Bone marrow (tissue), 2 donors: ENCODE measurements at places on chromosomes 5 and 9.

DNA sequence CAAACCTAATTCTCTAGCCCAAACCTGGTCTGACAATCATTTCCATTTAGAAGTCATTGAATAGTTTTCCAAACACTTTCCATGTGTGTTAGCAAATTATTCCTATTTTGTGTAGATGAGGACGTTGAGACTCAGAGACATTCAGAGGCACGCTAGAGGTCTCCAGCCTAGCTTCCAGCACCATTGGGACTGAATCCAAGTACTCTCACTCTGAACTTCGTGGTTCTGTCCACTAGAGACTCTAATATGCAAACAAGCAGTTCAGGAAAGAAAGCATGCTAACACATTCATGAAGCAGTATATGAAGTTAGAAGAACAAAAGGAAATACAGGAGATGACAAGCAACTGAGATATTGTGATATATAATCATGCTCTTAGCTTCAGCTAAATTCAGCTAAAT is 354.8 kb downstream of the NTRK2 start:
- DNase-seq: no peak

DNA sequence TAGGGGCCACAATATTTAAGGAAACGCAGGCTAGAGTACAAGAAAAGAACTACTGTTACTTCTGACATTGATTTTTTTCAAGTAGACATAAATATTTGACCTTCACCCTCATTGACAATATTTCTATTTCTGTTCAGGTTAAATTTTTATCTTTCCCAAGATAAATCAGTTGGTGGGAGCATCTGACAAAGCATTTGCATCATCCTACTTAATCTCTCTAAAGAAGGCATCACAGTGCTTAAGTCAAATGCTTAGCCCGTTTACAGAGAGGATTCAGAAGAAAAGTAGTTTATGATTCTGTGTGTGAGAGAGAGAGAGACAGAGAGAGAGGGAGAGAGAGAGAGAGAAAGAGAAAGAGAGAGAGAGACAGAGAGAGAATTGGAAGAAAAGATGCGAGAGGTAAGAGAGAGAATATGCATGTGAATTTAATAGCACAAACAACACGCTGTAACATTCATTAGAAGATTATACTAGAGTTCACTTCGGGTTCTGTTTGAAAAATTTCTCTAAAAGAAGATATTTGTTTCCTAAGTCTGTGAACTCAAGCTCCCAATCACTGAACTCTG is 1093.3 kb upstream of the CDH6 start:
- no peak for DNase-seq

DNA sequence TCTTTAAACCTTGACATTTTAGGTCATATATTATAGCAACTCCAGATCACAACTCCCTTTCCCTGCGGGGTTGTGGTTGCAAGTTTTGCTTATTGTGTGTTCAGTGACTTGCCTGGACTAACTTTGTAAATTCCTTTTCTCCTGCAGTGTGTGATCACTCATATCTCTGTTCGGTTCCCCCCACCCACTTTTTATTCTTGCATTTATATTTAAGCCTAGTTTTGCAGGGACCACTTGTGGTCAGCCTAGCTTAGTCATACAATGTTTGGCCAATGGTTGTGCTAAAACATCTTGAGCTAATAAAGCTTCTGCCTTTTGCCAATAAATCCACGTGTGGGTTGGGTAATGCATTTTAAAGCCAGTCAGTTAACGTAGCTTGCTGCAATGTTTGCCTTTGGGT is 146.5 kb upstream of the IRX4 start:
- DNase-seq: no peak

DNA sequence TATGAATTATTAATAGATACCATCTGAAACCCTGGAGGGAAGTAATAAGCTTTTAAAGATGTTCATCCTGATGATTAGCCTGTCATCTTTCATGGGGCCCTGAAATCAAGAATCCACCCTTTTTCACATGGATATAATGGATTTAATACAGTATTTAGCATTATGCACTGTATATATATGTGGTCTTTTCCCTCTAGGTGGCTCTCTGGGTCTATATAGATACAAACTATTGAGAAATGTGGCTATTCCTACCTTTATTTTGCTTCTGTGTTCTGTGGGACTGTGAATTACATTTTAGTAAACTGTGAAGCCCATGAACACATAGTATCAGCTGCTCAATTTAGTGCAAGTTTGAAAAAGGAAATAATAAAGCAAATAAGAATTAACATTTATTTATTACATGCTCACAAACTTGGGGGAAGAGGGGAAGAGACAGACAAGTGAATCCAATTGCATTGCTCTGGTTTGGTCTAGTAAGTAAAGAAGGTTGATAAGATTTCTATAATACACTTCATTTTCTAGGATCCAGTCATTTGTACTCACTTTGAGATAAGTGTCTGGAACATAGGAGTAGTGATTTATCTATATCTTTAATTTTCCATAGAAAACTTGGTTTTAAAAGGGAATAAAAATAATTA is 112.2 kb downstream of the SCAMP1 start:
- no peak for DNase-seq

DNA sequence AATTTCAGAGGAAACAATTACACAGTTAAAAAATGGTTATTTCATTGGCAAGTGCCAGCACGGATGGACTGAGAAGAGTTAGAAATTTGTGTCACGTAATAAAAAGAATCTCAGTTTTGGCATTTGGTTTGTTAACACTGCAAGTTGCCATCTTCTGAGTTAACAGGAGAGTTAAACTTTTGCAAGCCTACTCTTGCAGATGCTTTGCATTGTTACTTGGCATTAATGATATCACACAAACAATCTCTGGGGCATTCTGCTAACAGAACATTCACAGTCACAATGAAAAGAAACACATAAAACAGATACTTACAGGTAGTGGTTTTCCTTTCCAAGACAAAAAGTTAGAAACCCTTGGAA is 647 bp downstream of the FREM1 start:
- DNase-seq: no peak

DNA sequence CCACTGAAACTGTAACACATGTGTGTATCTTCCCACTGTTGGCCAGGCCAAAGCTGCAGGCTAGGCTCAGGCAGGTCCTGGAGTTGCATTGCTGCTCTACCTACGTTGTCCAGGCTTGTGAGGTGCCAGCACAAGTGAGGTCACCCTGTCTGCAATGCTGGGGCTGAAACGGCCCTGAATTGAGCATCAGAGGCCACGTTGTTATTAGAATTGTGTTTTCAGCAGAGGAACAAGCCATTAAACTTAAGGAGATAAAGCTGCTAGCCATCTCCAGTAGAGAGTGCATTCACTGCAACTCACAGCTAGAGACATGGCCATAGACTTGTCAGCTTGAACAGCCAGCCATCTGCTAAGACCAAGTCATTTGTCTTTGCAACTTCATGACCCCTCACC is 191.8 kb downstream of the SEMA6A start:
- no peak for DNase-seq

- DNase-seq: no peak
Observed at GRCh38 chr5:11785771-11786352, 118.4 kb downstream of the CTNND2 start.

- DNase-seq: peak; percentile 32
Observed at GRCh38 chr9:129482521-129483414, 138.1 kb downstream of the C9orf50 start.

GRCh38 chr5:125967576-125967975 is 455.6 kb upstream of the GRAMD2B start:
- DNase-seq: no peak

DNA sequence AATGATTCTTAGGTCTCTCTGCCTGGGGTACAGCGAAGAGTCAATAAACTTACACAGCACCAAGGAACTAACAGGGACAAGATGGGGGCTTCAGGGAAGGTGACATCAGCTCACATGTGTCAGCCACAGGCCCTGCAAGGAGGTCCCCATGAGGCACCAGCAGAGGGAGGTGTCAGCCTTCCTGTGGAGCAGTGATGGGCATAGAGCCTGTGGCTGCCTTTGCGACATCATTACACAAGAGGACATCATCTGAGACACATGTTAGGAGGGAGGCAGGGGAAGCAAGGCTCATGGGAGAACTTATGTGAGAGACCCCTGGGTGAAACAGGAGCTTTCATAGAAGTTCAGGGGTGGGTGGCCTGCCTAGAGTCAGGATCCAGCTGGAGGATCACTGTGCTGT is 389.6 kb downstream of the SEMA5A start:
- DNase-seq: no peak

DNA sequence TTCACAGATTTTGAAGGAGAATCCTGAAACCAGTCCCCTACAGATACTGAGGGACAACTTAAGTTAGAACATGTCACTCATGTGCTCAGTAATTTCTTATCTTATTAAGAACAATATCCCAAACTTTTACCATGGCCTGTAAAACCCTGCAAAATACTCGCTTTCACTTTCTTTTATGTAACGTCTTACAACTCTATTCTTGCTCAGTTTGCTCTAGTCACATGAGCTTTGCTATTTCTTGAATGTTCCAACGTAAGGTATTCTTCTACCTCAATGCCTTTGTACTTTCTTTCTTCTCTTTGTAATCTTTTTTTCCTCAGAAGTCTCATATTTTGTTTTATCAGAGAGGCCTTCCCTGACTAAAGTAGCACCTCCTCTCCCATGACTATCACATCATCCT is 14.1 kb downstream of the TMEM38B start:
- DNase-seq: no peak

DNA sequence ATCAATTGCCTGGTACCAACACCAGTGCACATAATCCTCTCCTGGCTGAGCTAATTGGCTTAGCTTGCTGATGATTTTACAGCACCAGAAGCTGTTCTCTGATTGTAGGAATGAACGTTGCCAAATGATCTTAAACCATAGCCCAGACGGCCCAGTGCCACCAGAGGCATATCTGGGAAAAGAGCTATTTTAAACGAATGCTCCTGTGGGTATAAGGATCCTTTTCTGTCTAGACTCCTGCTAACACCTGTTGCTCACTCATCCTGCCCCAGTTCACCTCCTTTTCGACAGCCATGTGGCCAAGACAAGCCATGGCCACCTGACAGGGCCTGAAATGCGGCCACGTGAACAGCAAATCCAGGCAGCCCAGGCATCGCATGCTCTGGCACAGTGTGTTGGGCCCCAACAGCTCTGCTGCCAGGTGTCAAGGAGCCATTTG is 289.9 kb upstream of the SLC30A5 start:
- no peak for DNase-seq

- DNase-seq: no peak
Observed at GRCh38 chr5:35324201-35324600, 93.9 kb upstream of the PRLR start.

DNA sequence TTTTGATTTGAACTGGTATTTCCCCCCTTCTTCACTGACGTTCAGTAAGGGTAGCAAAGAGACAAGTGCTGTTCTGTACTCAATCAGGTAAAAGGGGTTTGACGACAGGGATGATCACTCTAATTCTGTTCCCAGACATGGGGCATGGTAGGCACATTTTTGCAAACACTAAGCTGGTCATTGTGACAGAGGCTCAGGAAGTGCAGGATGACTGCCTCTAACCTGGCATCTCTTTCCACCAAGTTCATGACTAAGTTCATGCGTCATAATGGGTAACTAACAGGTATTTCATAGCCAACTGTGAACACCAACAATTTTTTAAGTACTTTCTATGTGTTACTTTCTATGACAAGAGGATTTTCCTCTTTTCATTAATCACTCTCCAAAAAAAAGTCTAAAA is 166.5 kb downstream of the MAPKAP1 start:
- DNase-seq: no peak

- no peak for DNase-seq
Observed at GRCh38 chr5:81251922-81252321, 18.8 kb downstream of the CKMT2 start.

- no peak for DNase-seq
Observed at GRCh38 chr5:100667161-100667630, 132.0 kb downstream of the FAM174A start.

- no peak for DNase-seq
Observed at GRCh38 chr5:14110196-14110595, 32.9 kb upstream of the TRIO start.
